Lung (tissue), 17 donors: ENCODE measurements at places on chromosomes 4 and X.

GRCh38 chr4:56844802-56845580, 23.5 kb upstream of the SPINK2 start:
- no peak for DNase-seq

DNA sequence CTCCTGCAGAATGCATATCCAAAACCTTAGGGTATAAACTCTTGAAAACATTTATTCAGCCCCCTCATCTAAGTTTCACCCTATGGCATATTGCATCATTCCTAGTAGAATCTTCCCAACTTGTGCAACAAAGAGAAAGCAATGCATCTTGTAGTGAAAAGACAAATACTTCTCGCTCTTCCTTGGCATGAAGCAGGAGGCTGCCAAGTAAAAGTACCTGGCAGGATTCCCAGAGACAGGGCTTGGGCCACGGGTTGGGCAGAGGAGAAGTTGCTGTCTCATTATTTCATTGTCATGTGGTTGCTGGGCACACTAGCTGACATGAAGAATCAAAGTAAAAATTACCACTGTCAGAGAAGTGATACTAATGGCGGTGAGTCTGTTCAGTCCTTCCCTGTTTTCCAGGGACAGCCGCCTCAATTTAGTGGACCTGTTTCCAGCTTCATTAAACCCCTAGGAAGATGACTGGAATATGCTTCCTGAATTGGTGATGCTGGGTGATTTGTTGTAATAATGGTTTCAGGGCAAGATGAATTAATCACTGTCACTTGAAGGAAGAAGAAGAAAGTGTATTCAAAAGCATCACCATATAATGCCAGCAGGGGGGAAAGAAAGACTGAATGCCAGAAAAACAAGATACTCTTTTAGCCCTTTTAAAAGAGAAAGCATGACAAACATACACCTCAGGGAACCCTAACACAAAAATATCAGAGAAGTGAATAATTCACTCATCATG, 380.5 kb upstream of the IGFBP7 start:
- no peak for DNase-seq

DNA sequence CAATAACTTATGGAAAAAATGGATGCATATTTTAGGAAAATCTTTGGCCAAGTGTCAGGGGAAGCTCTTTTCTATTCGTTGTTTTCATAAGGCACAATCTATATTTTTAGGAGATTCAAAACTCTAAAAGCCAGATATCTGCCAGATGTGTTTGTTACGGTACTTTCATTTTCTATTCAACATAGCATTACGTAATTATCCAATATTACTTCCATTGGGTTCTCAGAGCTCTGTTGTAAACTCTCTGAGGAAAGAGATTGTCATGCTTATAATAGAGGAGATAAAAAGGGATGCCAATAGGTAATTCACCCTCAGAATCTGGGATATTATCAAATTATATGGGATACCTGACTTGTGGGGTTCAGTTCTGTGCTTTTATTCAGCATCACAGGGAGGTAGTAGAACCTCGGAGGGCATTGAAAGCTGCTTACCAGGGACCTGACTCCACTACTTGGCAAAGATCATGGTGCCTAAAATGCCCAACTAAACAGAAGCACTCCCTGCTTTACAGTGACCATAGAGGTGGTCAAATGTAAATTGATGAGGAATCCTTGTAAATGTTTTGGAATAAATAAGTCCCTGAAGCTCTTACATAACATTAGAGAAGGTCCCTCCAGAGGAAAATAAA, 32.9 kb upstream of the GC start:
- DNase-seq = no peak

DNA sequence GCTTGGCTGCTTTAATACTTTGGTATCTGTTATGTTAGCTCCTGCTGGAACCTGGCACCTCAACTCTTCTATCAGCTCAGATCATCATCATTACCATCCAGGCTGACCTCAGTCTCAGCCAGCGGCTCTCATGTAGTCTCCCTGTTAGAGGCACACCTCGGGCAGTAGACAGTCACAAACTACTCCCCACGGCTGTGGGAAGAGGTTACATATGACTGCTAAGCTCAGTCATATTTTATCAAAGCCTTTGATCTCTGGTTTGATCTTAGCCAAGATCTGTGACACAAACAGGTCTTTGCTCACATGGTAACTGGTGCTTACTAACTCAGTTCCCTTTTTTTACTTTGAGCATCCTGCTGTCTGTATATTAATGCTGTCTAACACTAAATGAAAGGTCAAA, 384.9 kb downstream of the CENPC start:
- no peak for DNase-seq

DNA sequence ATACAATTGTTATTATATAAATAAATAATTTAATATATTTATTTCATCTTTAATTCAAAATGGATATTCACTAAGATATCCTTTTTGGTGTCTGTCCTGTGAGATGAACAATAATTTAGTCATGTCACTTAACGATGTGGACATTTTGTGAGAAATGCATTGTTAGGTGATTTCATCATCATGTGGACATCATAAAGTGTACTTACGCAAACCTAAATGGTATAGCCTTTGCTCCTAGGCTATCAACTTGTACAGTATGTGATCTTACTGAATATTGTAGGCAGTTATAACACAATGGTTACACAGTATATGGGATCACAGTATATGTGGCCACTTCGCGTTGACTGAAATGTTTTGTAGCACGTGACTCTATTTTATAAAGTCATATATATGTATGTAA, 20.2 kb upstream of the CHRNA9 start:
- no peak for DNase-seq

GRCh38 chr4:12270546-12270945, 841.9 kb upstream of the HS3ST1 start:
- no peak for DNase-seq

DNA sequence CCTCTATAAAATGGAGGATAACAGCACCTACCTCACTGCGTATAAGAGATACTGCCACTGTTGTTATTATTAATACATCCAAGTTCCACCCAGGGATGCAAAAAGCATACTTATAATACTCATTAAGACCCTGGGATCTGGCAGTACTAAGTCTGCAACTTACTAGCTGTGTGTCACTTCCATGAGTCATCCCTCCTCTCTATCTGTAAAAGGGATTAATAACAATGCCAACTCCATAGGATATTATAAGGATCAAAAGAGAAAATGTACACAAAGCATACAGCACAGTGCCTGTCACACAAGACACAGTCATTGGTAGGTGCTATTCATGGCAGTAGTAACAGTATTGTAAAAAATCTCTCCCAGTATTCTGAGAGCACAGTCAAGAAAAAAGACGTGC, 216.7 kb downstream of the HS6ST2 start:
- no peak for DNase-seq

- DNase-seq = no peak
Observed at GRCh38 chrX:40849906-40850823, 114.8 kb upstream of the MED14 start.

- no peak for DNase-seq
Observed at GRCh38 chr4:184409911-184410692, 64.2 kb downstream of the IRF2 start.

- peak; percentile 88 for DNase-seq
Observed at GRCh38 chrX:10938365-10938923, 172.7 kb upstream of the HCCS start.

DNA sequence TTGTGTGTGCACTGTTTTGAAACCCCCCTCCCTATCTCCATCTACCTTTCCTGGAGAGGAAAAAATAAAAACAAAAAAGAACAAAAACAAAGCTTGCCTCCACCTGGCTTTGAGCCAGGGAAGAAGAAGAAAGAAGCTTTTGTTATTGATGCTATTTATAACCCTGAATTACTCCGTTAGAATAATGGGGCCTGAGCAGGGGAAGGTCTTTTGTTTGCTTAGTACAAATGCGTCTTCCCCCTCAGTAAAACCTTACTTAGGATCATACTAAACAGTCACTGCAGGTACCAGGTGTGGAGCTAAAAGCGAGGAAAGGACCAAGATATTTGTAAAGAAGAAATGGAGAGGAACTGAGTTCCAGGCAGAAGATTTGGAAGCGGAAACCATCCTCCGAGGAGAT, 352.1 kb downstream of the KCNIP4 start:
- DNase-seq = no peak

- DNase-seq = peak; percentile 26
Observed at GRCh38 chrX:39261446-39262147, 460.3 kb downstream of the MID1IP1 start.

GRCh38 chr4:157372567-157372966, 152.0 kb downstream of the GRIA2 start:
- no peak for DNase-seq

DNA sequence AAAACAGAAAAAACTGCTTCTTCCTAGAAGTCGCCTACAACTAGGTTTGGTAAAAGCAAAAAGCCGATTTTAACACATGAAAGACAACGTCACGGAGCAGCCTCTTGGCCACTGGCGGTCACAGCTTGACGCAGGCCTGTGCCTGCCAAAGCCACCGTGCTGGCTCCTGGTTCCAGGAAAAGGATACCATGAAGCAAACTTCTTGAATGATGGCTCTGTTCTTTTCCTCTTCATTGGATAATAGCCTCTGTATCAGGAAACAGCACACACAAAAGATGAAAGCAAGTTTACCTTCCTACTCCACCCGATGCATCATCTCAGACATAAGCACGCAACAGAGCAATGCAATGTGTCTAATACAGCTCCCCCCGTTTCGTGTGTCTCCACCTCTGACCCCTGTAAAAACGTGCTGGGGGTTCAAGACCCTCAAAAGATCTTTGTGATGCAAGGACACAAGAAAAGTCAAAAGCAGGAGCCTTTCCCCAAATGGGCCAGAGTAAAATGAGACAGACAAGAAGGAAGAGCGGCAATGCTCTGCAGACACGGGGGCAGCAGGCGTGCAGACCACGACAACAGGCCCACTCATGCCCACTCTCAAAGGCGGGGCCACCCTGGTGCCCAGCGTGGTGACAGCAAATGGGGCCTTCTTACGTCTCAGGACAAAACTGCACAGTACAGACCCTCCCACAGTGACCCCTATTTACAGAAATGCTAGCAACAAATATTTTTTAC, 19.4 kb downstream of the GAK start:
- no peak for DNase-seq

GRCh38 chr4:121690001-121690400, 6.8 kb downstream of the ANXA5 start:
- no peak for DNase-seq

GRCh38 chrX:80216086-80216485, 201.5 kb downstream of the TBX22 start:
- no peak for DNase-seq

GRCh38 chr4:19401301-19402080, 850.2 kb upstream of the SLIT2 start:
- DNase-seq = no peak

DNA sequence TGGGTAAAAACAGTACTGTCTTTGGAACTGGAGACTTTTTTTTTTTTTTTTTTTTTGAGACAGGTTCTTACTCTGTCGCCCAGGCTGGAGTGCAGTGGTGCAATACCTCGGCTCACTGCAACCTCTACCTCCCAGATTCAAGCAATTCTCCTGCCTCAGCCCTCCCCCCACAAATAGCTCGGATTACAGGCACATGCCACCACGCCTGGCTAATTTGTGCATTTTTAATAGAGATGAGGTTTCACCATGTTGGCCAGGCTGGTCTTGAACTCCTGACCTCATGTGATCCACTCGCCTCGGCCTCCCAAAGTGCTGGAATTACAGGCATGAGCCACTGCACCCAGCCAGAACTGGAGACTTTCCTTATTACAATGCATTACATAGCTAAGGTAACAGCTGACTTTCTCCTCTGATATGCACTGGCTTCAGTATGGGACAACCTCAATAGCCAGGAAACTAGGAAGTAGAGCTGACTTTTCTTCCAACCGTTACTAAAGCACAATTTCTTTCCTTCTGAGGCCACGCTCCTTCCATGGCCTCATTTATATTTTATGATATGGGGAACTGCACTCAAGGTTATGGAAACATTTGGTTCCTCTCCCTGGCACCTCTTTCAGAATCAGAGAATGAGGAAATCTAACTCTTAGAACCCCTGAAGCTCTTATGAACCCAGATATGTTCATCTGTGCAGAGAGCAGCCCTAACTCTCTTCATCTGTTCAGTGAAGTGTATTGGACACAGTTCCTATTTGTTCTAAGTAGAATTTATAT, 53.5 kb upstream of the FAM9B start:
- DNase-seq = no peak

DNA sequence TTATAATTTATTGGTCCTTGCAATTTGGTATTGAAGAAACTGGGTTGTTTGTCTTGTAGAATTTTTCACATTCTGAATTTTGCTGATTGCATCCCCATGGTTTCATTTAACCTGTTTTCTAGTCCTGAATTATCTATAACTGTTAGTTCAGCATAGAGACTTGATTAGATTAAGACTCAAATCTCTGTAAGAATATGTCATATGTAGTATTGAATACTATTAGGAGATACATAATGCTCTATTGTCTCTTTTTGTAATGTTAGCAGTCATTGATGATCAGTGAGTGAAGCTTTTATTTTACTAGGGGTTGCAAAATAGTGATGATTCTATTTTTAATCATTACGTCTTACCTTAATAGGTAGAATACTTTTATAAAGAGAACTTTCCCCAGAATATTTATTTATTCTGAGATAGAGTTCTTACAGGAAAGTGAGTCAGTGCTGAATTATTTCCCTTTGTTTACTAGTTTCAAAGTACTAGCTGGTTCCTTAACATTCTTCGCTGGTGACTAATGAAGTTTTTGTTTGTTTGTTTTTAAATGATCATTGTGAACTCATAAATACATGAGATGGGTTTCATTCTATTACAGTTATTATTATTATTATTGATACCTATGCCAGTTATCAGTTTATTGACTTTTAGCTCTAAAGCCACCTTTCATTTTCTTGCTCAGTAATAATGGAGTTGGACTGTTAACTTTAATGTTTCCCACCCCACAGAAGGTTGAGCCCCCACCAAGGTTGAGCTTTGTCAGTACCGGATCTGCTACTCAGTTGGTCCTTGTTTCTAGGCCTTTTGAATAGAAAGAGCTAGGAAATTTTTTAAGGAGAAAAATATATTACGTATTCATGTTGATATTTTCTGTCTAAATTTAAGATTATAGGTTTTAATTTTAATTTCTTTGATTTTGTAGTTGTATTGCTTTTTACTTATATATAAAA, 102.3 kb downstream of the LARP1B start:
- DNase-seq = no peak

- no peak for DNase-seq
Observed at GRCh38 chrX:10480861-10481260, 139.5 kb downstream of the MID1 start.

- DNase-seq = no peak
Observed at GRCh38 chrX:135112096-135112729, 8.1 kb downstream of the ETDB start.

DNA sequence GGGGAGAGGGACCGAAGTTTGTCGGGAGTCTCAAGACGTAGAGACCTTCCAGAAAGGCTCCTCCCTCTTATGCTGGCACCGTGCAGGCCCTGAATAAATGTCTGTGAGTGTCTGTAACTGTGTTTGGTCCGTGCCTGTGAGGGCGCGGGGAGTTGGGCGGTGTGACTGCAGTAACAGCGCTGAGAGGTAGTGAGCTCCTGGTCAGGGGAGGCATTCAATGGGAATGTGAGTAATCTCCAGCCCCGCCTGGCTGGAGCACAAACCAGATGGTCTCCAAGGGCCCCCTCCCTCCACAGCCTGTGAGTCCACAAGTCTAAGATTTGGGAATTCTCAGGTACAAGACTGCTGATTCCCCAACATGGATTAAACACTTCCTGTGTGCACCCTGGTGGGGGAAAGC, 100.0 kb downstream of the HMX1 start:
- DNase-seq = no peak

GRCh38 chr4:53730031-53730805, 138.9 kb upstream of the LNX1 start:
- DNase-seq = peak; percentile 35
